Stimulated activated CD8-positive, alpha-beta memory T cell treated with anti-CD3 and anti-CD28 coated beads, Interleukin-2, amount 100 ng/mL, for 48 hours (primary cell): ENCODE measurements at places on chromosomes 4 and X.
A peak's percentile ranks its signal among the peaks of the same experiment; 100 is the strongest.

GRCh38 chr4:127783955-127784770 lies 2.0 kb downstream of the HSPA4L start:
- DNase-seq: no peak

DNA sequence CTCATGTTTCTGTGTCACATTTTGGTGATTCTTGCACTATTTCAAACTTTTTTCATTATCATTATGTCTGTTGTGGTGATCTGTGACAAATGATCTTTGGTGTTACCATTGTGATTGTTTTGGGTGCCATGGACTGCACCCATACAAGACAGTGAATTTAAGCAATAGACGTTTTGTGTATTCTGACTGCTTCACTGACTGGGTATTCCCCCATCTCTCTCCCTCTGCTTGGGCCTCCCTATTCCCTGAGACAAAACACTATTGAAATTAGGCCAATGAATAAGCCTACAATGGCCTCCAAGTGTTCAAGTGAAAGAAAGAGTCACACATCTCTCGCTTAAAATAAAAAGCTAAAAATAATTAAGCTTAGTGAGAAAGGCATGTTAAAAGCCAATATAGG lies 60.2 kb downstream of the BANK1 start:
- no peak for DNase-seq

DNA sequence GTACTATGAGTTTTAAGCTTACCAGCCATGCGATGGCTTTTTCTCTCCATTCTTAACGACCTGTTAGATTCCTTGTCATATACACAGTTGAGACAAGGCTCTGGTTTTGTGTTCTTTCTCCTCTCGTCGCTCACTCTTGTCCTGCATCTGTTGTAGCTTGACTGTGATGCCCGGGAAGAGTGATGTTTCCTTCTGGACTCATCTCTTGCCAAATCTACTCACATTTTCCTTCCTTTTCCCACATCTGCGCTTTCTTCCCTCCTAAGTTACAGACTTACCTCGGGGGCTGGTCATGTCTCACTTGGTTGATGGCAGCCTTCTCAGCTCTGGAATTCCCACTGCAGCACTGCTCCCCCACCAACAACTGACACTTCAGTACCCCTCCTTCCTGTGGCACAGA lies 4.8 kb upstream of the MAP7D3 start:
- DNase-seq: no peak

DNA sequence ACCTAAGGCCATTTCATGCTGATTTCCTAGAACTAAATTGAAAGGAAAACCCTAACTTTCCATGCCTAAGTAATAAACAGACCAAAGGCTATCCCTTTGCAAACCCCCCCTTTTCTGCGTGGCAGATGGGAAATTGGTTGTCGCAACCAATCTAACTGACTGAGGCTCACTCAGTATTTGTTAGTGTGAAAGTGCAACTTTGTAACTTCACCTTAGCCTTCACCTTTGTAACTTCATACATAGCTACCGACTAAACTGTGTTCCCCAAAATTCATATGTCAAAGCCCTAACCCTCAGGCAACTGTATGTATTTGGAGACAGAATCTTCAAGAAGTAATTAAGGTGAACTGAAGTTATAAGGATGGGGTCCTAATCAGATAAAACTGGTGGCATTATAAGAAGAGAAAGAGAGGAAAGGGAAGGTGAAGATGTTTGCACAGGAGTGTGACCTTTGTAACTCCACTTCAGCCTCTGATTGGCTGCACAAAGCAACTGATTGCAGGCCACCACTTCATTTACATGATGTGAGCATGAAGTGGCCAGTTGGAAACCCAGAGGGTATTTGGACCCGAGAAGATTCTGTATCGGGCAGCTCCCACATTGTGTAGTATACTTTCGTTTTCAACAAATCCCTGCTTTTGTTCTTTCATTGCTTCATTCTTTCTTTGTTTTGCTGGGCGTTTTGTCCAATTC lies 4.9 kb upstream of the TMEM33 start:
- DNase-seq: no peak

DNA sequence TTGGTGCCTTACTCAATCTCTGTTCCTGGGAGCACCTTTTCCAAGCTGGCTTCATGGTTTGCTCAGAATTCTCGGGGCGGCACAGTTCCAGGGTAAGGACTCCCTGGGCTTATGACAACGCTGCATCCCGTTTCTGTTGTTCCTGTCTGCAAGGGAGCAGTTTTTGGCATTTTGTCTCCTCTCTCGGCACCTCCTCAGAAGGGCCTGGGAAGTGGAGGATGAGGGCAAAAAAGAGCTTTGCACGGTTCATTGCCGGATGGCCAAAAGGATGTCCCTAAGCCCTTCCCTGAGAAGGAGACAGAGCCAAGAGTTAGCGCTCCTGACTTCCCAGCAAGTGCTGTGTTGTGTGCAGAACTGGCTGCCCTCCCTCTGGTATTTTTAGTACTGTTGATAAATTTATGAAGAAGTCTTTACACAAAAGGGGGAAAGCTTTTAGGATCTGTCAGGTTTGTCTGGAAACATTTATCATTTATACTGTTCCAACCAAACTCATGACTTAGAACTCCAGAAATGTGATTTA lies 13.4 kb downstream of the SRD5A3 start:
- no peak for DNase-seq

DNA sequence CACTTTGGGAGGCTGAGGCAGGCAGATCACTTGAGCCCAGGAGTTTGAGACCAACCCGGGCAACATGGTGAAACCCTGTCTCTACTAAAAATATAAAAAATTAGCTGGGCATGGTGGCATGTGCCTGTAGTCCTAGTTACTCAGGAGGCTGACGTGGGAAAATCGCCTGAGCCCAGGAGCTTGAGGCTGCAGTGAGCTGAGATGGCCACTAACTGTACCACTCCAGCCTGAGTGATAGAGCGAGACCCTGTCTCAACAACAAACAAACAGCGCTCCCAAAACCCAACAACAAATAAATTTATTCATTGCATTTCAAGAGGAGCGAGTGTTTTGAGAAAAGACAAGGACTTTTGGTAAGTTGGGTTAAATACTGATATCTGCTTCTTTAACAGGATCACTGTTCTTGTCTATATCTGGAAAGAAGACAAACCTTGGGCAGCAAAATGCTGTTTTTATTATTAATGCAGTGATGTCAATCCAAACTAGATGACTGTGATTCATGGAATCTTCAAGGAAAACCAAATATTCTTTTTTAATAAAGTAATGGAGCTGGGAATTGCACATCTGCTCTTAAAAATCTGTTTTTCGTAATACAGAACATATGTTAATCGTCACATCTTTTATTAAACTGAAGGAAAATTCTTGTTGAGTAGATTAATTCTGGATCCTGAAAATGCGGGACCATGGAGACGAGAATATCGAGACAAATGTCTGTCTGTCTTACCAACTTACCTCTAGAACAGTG lies 90.8 kb upstream of the LIMCH1 start:
- no peak for DNase-seq

- no peak for DNase-seq
Observed at GRCh38 chr4:9931146-9931545, 90.2 kb downstream of the SLC2A9 start.

GRCh38 chr4:84263415-84263814 lies 235.7 kb downstream of the NKX6-1 start:
- no peak for DNase-seq

DNA sequence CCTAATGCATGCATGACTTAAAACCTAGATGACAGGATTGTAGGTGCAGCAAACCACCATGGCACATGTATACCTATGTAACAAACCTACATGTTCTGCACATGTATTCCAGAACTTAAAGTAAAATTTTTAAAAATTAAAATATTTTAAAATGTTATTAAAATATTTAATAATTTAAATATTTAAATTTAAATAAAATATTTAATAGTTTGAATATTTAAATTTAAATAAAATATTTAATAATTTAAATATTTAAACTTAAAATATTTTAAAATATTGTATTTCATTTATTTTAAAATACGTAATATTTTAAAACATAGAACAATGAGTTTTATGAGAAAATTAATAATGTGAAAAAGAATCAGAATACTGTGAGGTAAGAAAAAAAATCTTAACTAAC lies 117.9 kb downstream of the SLC39A8 start:
- no peak for DNase-seq

DNA sequence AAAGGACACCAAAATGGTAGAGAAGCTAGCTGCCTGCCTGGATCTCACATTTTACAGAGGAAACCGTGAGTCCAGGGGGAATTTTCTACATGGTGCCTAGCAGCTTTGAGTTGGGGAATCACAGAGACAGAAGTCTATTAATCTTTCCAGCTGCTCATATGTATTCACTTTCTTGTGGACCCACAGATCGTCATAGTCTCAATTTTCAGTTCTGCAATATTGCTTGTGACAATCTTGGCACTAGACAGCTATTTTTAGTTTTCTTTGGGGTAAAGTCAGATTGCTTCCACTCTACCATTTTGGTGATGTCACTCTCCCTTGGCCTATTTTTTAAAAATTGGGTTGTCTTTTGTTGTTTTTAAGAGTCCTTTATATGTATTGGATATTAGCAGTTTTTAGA lies 233.4 kb upstream of the STK26 start:
- no peak for DNase-seq

DNA sequence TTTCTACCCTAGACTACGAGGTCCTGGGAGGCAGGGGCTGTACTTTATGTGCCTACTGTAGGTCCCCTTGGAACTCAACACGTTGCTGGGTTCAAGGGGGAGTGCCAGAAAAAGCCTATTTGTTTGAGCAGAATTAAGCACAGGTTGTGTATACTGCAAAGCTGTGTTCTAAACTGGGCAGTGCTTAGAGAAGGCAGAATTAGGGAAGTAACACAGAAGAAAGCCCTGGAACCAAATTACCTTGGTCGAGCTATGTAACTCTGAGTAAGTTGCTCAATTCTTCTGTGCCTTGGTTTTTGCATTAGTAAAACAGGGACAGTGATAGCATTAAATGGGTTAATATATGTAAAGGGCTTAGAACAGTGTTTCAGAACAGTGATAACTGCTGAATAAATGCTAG lies 245.0 kb upstream of the SFRP2 start:
- no peak for DNase-seq

- DNase-seq: no peak
Observed at GRCh38 chrX:132292793-132293192, 73.5 kb upstream of the RAP2C start.

DNA sequence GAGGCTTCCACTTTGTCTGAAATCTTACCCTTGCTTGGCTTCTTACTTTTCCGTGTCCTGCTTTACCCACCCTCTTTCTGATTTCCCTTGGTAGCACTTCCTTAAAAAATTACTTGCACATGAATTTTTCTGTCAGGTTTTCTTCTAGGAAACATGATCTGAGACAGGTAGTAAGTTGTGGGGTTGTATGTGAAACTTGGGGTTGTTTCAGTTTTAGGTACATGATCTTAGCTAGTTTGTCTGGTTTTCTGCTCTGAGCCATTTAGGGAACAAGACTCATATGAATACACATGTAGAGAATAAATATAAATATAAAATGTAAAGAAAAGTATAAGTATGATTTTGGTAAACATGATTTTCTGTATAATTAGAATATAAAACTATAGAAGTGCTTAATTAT lies 17.4 kb upstream of the ARMCX2 start:
- DNase-seq: no peak

DNA sequence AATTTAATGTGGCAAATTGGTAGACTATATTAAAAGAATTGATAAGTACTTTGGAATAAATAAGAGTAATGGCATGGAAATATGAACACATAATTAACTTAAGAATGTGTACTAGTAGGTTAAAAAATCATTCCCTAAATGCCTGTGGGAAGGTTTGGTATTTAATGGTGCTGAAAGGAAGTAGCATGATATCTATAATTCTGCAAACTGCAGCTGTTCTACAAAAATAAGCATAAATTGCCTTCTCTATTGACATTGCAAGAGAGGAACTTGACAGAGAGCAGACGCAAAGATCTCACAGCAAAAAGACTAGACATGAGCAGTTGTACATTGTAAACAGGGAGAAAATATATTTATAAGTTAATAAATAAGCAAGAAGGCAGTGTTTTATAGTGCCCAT lies 752.5 kb upstream of the PCDH10 start:
- DNase-seq: no peak

- DNase-seq: no peak
Observed at GRCh38 chrX:78063687-78064086, 40.4 kb upstream of the PGK1 start.

DNA sequence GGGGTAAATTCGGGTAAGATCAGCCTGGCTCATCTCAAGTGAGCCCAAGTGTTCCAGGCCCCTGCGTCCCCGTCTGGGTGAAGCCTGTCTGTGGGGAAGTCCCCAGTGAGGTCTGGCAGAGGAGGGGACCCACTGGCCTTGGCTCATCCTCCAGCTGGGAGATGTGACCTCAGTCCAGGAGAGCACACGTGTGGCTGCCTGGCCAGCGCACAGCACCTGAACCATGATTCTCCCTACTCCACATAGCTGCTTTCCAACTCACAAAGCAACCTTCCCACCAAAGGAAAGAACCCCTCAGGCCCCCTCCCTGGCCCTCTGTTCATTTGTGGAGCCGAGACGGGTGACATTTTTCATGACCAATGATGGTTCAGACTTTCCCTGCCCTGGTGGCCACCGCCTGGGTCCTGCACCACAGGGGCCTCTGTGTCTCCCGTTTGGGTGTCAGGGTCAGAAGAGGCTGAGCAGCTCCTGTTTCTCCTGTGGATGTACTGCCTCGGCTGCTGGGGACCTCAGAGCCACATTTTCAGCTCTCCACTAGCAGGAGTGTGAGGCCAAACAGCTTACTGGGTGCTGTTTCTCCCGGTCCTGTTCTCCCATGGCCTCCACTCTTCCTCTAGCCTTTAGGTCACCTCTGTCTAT lies 111.4 kb downstream of the CPZ start:
- DNase-seq: no peak

DNA sequence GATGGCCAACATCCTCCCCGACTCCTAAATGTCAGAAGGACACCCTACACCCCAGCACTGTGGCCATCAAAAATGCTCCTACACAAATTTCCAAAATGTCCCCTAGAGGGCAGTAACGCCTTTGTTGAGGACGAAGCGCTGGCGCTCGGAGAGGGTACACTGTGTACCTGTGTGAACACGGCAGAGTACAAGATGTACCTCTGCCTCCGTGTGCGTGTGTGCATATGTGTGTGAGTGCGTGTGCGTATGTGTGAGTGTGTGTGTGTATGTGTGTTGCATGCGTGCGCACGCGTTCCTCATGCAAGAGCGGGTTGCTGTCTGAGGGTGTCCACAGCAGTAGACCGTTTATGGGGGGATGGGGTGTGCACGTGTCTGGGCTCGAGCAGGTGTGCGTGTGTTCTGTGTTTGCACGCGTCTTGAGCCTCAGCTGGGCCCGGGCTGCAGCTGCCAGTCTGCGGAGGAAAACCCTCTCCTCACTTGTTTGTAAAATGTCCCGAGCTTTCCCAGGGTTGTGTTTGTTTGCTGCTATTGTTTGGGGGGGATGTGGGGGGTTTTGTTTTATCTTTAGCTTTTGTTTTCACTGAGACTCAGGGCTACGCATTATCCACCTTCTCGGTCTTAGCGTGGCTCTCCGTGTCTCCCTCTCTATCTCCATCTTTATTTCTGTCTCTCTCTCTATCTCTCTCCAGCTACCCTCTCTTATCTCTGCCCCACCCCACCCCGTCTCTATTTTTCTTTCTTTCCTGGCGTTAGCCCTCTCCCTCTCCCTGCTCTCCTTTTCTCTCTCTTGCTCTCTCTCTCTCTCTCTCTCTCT lies 10.4 kb upstream of the TSPYL2 start:
- peak; percentile 41 for DNase-seq
